ENCODE measurements at places on chromosomes 2 and 18. TPM values are rescaled to one million over a fixed set of nuclear protein-coding genes. Genes with fewer than 3 reads are reported as not detected.

Gene IL18RAP
- 0.22 TPM for polyA plus RNA-seq

Gene BOLL
- not detected for polyA plus RNA-seq

Gene LONRF2
- not detected for polyA plus RNA-seq

Gene UGT1A5
- not detected for polyA plus RNA-seq

Gene EN1
- polyA plus RNA-seq: not detected

Gene NXPH2
- not detected for polyA plus RNA-seq

Gene LIMS3
- polyA plus RNA-seq: 0.20 TPM

Gene PSMA8
- polyA plus RNA-seq: 0.39 TPM

Gene FZD7
- 0.58 TPM for polyA plus RNA-seq

Gene CNTNAP5
- not detected for polyA plus RNA-seq

Gene HOXD11
- not detected for polyA plus RNA-seq

Gene BOD1L2
- not detected for polyA plus RNA-seq

Gene TCF23
- polyA plus RNA-seq: not detected

Gene RGPD4
- polyA plus RNA-seq: not detected

Gene SPP2
- not detected for polyA plus RNA-seq

Gene INHBB
- 0.03 TPM for polyA plus RNA-seq

Data from B cell (primary cell).